ENCODE measurements at places on chromosomes 2 and 18. TPM values are rescaled to one million over a fixed set of nuclear protein-coding genes. Genes with fewer than 3 reads are reported as not detected.

NR4A2 gene
- total RNA-seq = 67.7 TPM

SCN2A gene
- total RNA-seq = 0.16 TPM

CYTIP gene
- total RNA-seq = 16.0 TPM

SATB2 gene
- 8.3 TPM for total RNA-seq

ALPP gene
- total RNA-seq = not detected
